DMS153 (cell line): ENCODE measurements at places on chromosomes 7 and 10.

GRCh38 chr7:92155108-92155739 lies 20.9 kb upstream of the CYP51A1 start:
- no peak for DNase-seq

DNA sequence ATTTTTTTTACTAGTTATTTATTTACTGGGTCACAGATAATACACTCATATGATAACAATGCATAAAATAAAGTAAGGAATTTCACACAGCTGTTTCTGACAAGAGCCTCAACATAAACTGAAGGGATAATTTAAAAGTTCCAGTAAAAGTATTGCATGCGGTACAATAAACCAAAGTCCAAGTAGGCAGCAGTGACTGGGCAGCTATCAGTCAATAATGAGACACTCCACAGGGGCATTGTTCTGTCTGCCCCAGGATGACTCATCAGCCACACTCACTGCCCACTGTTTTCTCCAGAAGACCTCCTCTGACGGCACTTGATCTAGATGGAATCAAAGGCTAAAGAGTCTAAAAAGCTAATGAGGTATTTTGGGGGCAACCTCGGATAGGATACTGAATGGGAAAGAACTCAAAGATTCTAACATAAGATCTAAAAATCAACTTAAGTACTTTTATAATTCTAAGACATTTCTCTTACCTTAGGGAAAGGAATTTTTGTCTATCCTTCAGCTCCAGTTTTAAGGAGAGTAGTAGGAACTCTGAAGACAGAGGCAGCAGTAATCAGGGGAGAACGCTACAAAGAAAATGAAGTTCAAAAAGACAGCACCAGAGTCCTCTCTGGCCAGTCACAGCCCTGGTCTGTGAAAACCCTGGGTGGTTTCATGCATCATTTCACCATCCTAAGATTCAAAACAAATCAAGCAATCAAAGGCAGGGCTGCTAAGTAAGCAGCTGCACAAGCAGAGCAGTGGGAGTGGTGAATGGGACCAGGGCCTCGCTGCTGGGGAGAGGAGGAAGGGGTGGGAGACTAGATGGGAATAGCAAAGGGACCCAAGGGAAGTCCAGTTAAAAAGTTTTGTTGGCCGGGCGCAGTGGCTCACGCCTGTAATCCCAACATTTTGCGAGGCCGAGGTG lies 175.1 kb downstream of the AVL9 start:
- peak; percentile 30 for DNase-seq

DNA sequence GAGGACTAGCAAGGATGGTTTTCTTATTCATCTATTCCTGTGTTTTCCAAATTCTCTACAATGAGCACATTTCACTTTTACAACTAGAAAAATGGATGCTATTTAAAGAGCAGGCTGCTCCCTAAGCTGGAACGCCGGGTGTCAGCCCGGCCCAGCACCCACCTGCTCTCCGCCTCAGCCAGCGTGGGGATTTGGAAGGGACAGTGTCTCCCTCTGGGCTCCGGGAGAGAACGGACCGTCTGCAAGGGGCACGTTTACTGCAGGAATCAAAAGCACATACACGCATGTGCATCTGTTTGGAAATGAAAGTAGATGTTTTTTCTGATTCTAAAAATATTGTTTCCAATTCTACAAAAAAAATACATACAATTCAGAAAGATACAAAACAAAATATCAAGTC lies 2.3 kb upstream of the JAKMIP3 start:
- no peak for DNase-seq

GRCh38 chr10:97020452-97021400 lies 165.0 kb downstream of the SLIT1 start:
- no peak for DNase-seq

DNA sequence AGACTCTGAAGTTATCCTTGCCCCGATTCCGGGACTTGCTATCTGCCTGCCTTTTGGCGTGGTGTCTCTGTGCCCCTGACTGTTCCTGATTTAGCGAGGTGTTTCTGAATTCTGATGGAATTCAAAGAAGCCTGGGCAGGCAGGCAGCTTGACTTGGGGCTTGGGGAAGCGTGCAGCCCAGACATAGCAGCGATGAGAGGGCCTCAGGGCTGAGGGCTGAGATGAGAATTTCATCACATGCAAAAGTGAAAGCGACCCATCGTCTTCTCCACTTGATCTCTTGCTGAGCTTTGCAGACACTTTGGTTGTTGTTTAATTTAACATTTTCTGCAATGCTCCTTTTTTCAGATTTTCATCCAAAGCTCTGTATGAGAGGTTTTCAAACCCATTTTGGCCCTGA lies 57.8 kb downstream of the TCF7L2 start:
- no peak for DNase-seq

DNA sequence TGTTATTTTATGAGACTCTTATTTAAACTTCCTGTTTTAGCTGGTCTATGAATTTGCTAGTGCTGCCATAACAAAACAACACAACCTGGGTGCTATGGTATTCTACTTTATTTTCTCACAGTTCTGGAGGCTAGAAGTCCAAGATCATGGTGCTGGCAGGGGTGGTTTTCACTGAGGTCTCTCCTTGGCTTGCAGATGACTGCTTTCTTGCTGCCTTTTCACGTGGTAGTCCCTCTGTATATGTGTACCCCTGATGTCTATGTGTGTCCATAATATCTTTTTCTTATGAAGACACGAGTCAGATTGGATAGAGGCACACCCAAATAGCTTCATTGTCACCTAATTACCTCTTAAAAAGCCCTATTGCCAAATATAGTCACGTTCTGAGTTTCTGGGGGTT lies 270.5 kb downstream of the BMPER start:
- no peak for DNase-seq

DNA sequence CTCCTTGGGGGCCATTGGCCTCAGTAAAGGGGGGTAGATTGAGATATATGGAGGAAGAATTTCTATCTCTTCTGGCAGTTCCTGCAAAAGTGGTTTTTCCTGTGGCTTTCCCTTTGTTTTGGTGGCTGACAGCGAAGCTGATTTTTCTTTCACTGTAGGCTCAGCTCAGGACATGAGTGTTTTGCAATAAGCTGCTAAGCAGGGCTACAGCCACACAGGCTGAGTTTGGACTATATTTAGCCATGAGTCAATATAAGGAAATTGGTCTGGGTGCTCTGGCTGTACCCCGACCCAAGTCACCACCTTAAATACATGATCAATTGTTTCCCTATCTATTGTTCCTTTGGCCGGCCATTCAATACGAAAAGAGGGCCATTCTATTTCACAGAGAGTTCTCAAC lies 212.7 kb upstream of the KCND2 start:
- no peak for DNase-seq

DNA sequence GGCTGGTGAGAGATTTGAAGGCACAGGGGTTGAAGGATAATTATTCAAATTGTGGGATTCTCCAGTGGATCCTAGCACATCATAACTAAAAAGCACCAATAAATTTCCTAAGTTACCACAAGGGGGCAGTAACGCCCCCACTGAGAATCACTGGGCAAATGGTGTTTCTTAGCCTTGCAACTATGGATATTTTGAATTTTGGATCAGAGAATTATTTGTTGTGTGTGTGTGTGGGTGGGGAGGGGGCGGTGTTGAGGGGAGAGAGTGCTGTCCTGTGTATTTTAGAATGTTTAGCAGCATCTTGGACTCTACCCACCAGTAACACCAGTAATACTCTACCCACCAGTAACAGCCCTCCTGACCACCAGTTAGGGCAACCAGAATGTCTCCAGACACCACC lies 63.3 kb upstream of the PRKG1 start:
- no peak for DNase-seq

DNA sequence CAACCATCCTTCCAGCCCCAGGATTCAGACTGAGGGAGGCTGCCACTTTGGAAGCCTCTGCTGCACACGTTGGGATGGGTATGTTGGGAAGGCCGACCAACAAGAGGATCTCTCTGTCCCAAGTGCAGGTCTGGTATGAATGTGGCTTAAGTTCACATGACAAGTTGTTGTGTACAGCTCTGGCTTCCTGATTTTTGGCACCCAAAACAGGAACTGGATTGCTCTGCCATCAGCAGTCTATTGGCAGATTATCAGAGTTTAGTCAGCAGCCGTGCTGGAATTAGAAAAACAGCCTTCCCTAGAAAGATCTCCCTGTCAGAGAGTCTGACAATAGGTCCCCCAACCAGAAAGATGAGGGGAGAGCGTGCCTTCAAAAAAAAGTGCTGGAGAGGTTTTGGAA lies 66.9 kb downstream of the GOLGA7B start:
- DNase-seq, result no peak

- DNase-seq, result peak; percentile 41
Measured at GRCh38 chr10:3568983-3569382, 216.0 kb downstream of the KLF6 start.

DNA sequence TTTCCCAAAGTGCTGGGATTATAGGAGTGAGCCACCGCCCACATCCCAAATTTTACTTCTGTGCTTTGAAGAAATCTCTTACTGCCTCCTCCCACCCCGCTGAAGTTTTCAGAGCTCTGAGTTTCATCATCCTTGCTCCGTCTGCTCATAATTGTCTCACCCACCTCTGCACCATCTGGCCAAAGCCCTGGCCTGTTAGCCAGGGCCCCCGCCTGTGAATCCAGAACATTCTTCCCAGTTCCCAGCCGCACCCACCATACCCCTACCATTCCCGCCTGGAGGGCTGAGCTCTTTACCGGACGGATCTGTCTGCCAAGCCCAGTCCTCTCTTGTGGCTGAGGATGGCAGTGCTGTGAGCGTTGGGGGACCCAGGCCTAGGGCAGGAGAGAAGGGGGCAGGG lies 14.5 kb downstream of the SSC4D start:
- no peak for DNase-seq

- no peak for DNase-seq
Measured at GRCh38 chr7:151903249-151904032, 26.5 kb upstream of the PRKAG2 start.

GRCh38 chr7:154997840-154998370 lies 5.0 kb downstream of the PAXIP1 start:
- DNase-seq, result no peak

- peak; percentile 9 for DNase-seq
Measured at GRCh38 chr7:16984375-16984774, 102.6 kb upstream of the AGR3 start.

GRCh38 chr7:19051767-19052375 lies 65.6 kb downstream of the TWIST1 start:
- no peak for DNase-seq

DNA sequence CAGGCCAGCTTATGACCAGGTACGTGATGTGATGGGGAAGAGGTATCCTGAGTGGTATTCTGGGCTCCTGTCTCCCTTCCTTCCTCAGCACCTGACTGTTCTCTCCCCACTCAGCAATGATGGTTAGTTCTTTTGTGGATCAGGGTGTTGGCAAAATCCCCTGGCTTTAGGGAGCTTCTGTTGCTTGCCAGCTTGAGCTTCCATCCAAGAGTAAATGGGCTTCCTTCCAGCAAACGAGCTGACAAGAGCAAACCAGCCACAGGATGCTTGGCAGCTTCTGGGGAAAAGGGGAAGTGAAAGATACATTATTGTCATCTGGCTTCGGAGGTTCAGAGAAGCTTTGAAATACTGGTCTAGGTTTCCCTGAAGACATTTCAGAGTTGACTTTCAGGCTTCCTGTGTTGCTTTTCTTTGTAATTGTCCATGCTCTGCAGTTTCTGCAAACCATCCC lies 5.2 kb downstream of the DUSP5 start:
- no peak for DNase-seq

GRCh38 chr7:93258661-93259060 lies 26.5 kb downstream of the VPS50 start:
- DNase-seq, result no peak

DNA sequence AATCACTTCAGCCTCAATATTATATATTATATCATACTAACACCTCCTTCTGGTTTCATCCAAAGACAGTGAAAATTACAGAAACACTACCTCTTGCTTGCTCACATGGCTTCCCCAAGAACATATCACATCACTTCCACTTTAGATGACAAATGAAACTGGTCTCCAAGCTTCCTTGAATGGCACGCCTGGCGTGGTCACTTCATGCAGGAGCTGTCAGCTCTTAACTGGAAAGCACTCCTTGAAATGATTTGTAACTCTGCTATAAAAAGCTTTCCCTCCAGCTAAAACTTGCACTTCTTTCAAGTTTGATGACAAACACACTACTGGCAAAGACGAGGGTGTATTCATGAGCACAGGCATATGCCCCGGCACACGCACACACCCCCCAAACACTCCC lies 84.1 kb upstream of the INHBA start:
- no peak for DNase-seq

- DNase-seq, result no peak
Measured at GRCh38 chr7:14806891-14807290, 95.7 kb downstream of the DGKB start.

DNA sequence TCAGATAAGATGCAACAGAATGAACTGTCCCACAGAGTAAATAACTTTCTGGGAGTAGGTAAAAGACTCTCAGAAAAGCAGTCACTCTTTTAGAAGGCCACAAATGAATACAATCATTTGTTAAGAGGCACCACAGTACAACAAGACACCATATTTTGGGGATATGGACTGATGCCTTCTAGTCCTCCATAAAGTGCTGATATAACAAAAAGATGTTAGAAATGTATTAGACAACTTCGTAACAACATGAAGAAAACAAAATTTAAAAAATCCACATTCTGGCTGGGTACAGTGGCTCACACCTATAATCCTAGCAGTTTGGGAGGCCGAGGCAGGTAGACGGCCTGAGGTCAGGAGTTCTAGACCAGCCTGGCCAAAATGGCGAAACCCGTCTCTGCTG lies 111.3 kb downstream of the HIPK2 start:
- DNase-seq, result no peak

DNA sequence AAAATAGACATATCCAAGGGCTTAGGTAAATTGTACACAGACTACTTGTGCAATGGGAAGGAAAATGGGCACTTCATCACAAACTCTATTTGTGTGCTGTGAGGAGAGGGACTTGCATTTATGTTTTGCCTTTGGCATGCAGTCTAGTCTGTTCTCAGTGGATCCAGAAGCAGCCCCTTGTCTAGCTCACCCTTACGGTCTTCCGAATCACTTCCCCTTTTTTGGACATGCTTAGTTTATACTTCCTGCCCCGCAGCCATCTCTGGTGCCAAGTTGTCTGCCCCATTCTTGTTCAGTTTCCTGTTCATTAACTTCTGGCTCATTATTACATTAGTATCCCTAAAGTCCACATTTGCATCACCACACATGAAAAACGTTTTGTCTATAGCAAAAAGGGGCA lies 161.6 kb downstream of the NRCAM start:
- no peak for DNase-seq

- no peak for DNase-seq
Measured at GRCh38 chr7:134034652-134035051, 92.5 kb upstream of the LRGUK start.
